Activated T-helper 17 cell treated with anti-CD3 and anti-CD28 coated beads, Interleukin-2, amount 50 U/mL, for 72 hours (primary cell): ENCODE measurements at places on chromosomes 13 and 19.
A peak's percentile ranks its signal among the peaks of the same experiment; 100 is the strongest.

GRCh38 chr13:107217251-107217650 lies 649.3 kb upstream of the ARGLU1 start:
- ATAC-seq: no peak

DNA sequence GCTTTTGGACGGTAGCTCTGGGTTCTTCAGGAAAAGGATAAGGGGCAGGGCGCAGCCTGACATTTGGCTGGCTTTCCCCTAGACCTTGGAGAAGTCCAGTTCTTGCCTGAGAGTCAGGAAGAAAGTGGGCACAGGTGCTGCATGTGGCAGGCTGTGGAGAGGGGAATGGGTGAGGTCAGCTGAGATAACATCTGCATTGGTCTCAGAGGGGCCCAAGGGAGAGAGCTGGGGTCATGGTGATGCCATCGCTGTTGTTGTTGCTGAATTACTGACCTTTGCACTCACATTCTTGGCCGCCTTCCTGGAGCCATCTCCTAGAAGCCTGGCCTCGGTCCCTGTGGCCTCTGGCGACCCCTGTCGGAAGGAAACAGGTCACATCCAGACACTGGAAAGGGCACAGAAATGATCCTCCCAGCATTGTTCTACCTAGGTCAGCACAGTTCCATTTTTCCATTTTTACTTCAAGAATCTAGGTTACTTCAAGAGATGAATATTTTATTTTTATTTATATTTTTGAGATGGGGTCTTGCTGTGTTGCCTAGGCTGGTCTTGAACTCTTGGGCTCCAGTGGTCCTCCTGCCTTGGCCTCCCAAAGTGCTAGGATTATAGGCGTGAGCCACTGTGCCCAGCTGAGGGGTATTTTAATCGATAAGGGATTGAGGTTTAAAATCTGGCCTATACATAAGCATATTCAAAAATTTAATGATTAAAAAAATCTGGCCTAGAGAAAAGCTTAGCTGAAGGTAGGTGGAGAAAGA lies 6.5 kb upstream of the LIPE start:
- peak; percentile 86 for ATAC-seq

DNA sequence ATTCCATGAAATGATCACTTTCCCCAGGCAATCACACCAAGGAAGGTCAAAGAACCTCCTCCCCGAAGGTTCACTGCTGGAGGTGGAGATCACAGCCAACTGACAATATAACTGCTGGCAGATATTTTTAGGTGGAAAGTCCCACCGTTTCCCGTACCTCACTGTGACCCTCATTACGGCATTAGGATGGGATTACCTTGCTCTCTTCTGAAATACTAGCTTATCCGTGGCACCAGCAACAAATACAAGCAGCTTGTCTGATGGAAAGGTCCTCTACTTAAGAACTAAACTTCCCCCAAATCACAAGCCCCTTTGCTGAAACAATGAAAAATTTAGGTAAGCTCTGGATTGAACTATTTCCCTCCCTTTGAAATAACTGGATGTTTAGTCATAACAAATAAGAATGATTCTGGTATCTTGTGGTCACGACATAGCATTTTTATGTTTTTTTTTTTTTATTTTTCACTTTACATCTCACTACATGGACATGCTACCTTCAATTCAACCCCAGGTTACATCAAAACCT lies 178.9 kb downstream of the COL4A1 start:
- ATAC-seq: no peak

DNA sequence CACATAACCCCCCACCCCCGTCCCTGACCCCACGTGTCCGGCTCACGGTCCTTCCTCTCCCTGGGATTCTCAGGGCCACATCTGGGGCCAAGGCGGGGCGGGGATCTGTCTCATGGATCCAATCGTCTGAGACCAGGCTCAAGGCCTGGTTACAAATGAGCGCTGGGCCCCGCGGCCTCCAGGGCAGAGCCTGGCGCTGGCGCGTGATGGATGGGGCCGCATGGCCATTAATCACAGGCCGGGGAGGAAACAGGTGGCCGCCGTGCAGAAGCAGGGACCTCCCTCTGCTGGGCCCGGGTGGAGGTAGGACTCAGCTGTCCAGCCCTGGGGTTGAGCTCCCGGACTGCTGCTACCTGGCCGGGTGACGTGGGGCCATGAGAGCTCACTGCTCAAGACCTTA lies 5.8 kb upstream of the TLE5 start:
- no peak for ATAC-seq

- no peak for ATAC-seq
Observed at GRCh38 chr19:28869459-28869858, 343.5 kb downstream of the UQCRFS1 start.

GRCh38 chr19:8366961-8367326 lies 3.0 kb downstream of the ANGPTL4 start:
- ATAC-seq: no peak

- ATAC-seq: no peak
Observed at GRCh38 chr13:26605845-26606244, 48.4 kb downstream of the WASF3 start.

GRCh38 chr13:68160466-68160865 lies 930.3 kb upstream of the PCDH9 start:
- no peak for ATAC-seq

- ATAC-seq: no peak
Observed at GRCh38 chr19:39057615-39058014, 25.3 kb upstream of the FBXO27 start.

DNA sequence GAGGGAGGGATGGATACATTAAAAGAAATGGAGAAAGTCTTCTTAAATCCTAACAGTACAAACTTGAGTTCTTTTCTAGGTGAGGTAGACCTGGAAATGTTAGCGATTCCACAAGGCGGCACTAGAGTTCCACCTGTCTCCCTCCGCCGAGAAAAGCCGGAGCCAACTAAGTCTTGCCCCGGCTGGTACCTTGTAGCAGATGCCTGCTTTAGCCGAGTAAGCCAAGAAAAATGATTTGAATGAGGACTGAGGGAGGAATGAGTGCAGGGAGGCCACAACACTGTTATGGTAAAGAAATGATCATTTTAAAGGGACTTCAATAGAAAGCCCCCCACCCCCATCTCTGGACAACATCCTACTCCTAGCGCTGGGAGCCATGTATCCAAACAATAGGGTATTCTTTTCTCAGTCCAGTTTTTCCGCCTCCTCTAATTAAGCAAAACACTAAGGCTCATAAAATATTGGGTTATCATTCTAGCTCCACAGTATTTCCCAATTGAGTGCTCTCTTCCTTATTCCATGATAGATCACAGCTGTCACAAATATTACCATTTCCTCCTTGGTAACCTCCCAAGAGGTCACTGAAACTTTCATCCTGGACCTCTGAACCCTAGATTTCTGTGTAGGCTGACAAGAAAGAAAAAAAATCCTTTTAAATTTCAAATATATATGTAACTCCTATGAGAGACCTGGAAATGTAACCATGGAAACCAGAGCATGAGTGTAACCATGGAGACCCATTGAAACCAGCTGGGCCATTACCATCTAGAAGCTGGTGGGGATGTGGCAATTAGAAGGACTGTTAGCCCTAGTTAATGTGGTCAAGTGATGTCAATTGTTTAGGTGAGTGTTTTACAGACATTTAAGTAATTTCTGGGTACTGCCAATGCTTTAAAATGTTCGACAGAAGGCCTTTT lies 58.3 kb downstream of the GPALPP1 start:
- ATAC-seq: peak; percentile 84

DNA sequence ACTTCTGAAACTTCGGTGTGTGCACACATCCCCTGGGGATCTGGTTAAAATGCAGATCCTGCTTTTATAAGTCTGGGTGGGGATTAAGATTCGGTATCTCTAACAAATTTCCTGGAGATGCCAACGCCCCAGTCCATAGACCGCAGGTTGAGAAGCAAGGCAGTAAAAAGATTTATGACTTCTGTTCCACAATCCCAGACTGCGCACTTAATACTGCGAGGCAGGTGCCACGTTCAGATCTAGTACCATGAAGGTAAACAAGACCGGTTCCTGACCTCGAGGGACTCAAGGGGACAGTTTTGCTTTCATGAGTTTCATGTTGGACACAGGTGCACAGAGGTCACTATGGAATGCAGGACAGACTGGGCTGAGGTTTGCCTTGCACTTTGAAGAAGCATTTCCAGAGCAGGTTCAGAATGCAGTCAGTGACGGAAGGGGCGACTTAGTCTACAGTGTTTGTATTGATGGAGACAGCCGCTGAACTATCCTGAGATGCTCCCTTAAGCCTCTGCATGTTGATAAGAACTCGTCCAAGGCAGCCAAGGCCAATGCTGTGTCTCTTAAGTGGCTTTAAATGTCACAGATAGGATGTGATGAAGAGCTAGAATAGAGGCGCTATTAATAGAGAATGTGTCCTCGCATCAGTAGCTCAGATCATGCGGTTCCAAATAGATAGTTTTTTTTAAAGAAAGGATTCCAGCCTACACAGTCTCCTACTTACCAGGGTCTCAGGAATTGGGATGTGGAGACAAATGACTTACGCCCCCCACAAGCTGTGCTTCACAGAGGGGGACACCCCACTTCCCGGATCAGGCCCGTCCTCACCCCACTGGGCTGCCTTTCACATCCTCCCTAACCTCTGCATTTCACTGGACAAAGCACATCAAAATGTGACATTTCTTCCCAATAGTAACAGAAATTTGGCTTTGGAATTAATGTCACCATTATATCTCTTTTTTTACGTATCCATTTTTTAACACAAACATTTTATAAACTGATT lies 97.1 kb upstream of the IRS2 start:
- no peak for ATAC-seq

- no peak for ATAC-seq
Observed at GRCh38 chr13:44307255-44307654, 66.4 kb upstream of the SERP2 start.

- no peak for ATAC-seq
Observed at GRCh38 chr19:33465834-33466233, 55.8 kb downstream of the PEPD start.

DNA sequence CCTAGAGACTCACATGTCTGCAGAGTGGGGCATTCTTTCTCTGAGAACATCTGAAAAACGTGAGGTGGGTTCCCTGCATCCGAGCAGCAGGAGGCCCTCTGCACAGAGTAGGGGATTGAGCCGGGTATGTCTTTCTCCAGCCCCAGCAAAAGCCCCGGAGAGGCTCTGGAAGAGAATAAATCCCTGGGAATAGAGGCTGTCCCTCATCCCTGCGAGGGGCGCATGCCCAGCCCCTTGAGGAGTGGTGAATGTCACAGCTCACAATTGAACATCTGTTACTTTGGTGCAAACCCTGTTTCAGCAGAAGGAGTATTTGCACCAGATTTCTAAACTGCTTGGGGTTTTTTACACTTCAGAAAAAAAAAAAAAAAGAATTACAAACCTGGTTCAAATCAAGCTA lies 164.6 kb downstream of the FGF14 start:
- no peak for ATAC-seq

GRCh38 chr13:110929104-110929777 lies 14.4 kb upstream of the ANKRD10 start:
- ATAC-seq: no peak

GRCh38 chr19:2578391-2578890 lies 102.5 kb downstream of the GADD45B start:
- ATAC-seq: no peak

- ATAC-seq: no peak
Observed at GRCh38 chr13:39274739-39275325, 236.6 kb downstream of the NHLRC3 start.

DNA sequence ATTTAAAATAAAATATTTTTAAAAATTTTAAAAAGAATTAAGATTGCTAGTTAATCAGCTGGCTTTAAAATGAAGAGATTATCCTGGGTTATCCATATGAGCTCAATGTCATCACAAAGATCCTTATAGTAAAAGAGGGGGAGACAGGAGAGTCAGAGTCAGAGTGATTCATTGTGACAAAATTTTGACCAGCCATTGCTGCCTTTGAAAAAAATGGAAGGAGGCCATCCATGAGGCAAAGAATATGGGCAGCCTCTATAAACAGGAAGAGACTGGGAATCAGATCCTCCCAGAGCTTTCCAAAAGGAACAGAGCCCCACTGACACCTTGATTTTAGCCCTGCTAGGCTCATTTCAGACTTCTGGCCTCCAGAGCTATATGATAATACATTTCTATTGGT lies 9.3 kb upstream of the RUBCNL start:
- no peak for ATAC-seq

GRCh38 chr13:97287047-97287383 lies 64.9 kb downstream of the MBNL2 start:
- ATAC-seq: no peak

GRCh38 chr13:29581666-29582065 lies 13.8 kb downstream of the SLC7A1 start:
- no peak for ATAC-seq

- no peak for ATAC-seq
Observed at GRCh38 chr19:32349051-32349450, 3.6 kb downstream of the ZNF507 start.

DNA sequence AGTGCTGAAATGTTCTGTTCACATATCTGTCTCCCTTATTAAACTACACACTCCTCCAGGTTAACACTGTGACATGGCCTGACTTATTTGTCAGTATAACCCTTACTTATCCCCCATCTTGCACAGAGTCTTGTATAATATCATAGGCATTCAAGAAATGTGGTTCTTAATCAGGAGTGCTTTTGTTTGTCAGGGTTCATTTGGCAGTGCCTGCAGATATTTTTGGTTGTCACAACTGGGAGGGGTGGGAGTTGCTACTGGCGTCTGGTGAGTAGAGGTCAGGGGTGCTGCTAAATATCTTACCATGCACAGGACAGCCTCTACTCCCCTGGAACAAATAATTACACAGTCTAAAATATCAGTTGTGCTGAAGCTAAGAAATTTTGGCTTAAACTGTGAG lies 20.4 kb upstream of the OBI1 start:
- no peak for ATAC-seq

DNA sequence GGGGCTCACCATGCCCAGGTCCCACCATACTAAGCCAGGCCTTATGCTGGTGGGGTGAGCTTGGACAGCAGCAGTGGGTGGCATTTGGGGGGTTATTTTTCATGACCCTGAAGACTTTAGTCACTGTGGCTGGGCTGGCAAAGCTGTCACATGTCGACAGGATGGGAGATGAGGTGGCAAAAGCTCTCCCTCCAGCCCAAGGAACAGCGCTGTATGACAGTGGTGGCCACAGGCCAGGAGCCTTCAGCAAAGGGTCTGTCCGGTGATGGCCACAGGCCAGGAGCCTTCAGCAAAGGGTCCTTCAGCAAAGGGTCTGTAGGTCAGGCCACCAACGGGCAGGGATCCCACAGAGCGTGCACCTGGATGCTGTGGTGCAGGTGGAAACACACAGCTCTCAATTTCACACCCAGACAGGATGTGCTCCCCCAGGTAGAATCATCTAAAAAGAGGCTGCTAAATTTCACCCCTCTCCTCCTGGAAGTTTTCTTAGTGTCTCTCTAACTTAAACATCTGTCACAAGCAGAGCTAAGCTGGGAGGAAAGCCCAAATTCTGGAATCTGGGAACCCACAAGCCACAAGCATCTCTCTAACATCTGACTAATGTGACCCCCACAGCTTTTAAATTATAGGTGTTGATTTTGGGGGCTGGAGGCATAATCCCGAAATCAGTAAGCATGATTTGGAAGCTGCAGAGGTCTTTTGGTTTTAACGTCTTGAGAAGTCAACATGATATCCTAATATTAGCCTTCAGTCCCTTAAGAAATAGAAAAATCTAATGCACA lies 23.0 kb downstream of the COL4A1 start:
- no peak for ATAC-seq

DNA sequence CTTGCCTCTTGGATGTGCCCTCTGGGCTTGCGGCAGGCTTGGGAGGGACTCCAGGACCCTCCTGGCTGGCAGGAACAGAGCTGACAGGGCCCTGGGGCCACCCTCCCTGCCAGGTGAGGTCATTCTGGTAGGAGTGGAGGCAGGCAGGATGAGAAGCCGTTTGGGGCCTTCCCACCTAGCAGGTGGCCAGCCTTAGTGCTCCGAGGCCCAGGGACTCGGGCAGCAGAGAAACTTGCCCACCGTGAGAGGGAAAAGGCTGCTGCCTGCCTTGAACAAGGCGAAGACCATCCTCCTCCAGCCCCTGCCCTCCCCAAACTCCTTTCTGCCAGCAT lies 8.5 kb downstream of the RFX1 start:
- ATAC-seq: no peak
